ENCODE measurements at places on chromosomes 11 and 22.

GRCh38 chr11:13831696-13832095 lies 130.8 kb upstream of the SPON1 start:
- DNase-seq = no peak

DNA sequence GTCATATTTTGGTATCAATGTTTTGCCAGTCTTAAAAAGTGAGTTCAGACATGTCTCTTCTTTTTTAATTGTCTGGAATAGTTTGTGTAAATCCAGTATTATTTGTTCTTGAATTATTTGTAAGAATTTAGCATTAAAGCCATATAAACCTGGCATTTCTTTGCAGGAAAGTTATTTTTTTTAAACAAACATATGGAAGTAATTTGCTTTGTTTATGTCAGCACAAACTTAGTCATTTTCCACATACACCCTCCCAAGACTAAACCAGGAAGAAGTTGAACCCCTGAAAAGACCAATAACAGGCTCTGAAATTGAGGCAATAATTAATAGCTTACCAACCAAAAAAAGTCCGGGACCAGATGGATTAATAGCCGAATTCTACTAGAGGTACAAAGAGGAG lies 9.1 kb upstream of the CCDC81 start:
- DNase-seq = no peak

- no peak for DNase-seq
Observed at GRCh38 chr22:25365491-25366261, 146.2 kb downstream of the CRYBB2 start.

GRCh38 chr11:38019072-38019775 lies 1421.2 kb upstream of the RAG2 start:
- no peak for DNase-seq

DNA sequence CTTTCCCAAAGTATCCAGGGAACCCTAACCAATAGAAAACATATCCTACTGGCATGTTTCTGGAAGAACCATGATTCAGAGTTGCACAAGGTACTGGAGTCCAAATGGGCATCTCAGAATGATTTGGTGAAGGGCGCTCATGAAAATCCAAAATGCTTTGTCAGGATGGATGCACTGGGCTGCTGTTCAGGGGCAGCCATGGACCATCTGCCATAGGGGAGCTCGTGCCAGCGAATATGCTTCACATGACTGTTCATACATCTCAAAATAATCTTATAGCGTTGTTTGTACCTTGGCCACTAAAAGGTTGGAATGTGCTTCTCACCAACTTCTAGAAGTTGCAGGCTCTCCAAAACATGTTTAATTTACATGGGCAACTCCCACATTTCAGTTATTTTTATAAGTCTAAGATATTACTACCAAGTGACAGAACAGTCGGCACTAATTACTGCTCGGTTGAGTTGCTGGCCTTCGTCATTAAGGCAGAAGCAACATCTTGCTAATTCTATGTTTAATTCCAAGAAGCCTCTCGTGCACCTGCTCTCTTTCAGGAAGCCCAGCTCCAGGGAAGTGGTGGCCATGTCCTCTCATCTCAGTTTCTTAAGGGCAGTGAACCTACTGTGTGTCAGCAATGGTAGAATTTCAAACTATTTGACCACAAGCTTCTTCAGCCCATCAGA lies 1497.7 kb downstream of the TBC1D22A start:
- no peak for DNase-seq

GRCh38 chr11:657691-658126 lies 20.6 kb downstream of the DRD4 start:
- DNase-seq = no peak

- DNase-seq = no peak
Observed at GRCh38 chr11:127119356-127119755, 118.8 kb upstream of the KIRREL3 start.

DNA sequence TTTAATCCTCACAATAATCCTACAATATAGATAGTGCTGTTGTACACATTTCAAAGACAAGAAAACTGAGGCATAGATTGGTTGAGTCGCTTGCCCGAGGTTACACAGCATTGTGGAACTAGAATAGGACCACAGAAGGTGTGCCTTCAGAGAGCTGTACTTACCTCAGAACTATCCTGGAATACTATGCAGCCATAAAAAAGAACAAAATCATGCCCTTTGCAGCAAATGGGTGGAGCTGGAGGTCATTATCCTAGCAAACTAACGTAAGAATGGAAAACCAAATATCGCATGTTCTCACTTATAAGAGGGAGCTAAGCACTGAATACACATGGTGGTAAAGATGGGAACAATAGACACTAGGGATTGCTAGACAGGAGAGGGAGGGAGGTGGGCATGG lies 15.7 kb upstream of the NAV2 start:
- DNase-seq = no peak

DNA sequence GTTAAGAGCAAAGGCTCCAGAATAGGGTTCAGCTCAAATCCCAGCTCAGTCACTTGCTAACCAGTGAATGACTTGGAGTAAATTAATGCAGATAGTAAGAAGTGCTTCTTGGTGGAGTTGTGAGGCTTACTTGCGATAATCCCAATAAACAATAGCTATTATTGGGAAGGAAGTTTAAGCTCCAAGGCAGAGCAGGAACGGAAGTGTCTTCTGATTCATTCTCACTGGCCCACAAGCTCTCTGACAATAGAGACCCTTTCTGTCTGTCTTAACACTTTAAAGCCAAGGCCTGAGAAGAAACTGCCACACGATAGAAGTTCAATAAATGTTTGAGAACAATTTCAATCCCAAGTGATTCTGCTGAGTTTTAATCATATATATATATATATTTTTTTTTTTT lies 155.4 kb downstream of the DBX1 start:
- no peak for DNase-seq

DNA sequence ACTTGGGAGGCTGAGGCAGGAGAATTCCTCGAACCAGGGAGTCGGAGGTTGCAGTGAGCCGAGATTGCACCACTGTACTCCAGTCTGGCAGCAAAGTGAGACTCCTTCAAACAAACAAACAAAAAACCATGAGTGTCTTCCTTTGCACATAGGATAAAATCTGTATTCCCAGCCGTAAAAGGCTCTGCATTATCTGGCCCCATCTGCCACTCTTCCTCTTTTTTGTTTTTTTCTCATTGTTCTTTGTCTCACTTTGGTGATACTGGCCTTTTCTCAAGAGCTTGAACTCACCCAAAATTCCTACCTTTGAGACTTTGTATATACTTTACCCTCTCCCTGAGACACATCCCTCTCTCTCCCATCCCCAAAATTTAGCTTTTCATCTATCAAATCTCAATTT lies 17.6 kb downstream of the FDX1 start:
- DNase-seq = no peak

GRCh38 chr11:86508604-86509587 lies 134.2 kb downstream of the CCDC81 start:
- no peak for DNase-seq

- no peak for DNase-seq
Observed at GRCh38 chr11:32162906-32163305, 72.0 kb downstream of the RCN1 start.

DNA sequence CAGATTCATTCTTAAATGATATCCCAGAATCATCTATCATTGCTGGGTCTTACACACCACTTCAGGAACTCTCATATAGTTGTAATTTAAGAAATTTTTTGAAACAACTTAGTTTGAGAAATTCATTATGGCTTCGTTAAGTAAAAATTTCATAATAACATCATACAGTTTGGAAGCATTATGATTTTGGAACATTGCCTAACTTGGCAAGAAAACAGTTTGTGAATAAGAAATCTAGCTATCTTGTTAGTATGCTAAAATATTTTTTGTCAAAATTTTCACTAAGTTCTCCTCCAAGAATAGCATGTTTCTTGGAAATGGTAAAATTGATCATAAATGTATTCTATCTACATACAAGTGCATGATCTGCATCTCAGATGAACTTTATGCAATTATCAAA lies 217.7 kb downstream of the CNTN5 start:
- DNase-seq = no peak

GRCh38 chr11:61962213-61963015 lies 5.0 kb downstream of the FTH1 start:
- no peak for DNase-seq

- DNase-seq = no peak
Observed at GRCh38 chr22:20138417-20138738, 6.8 kb downstream of the ZDHHC8 start.

- no peak for DNase-seq
Observed at GRCh38 chr11:80778432-80778831, 1337.6 kb upstream of the TENM4 start.

DNA sequence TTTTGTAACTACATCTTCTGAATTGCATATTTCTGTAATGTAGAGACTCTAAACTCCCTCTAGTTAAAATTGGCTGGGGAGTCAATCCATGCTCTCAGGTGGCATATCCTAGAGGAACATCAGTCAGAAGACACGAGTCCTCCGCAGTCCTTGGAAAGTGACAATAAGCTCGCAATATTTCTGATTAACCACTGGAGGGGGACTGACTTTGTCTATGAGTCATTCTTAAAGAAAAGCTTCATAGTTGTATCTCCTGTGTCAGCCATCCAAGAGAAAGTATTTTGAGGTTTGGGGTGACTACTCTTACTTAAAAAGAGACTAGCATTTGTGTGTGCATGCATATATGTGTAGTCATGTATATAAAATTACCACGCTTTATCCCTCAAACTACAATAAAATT lies 60.2 kb downstream of the SLN start:
- no peak for DNase-seq

DNA sequence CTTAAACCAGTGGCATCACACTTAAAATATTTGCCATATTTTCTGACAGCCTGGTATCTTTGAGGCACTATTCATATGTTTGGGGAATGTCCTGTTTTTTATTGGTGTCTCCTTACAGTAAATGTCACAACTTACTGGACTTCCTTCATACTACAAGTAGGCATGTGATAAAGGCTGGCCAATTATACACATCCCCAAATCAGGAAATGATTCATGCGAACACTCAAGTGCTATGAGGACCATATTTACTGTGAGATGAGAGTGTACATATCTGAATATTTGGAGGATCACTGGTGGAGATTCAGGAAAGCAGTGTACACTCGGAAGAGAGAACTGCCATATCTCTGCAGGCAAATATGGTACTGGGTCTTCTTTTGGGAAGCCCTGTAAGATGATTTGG lies 913.8 kb upstream of the CHORDC1 start:
- no peak for DNase-seq

- DNase-seq = no peak
Observed at GRCh38 chr11:48031602-48032001, 51.2 kb downstream of the PTPRJ start.

- no peak for DNase-seq
Observed at GRCh38 chr22:43331069-43331451, 12.1 kb downstream of the SCUBE1 start.

- no peak for DNase-seq
Observed at GRCh38 chr22:42786606-42787356, 66.1 kb upstream of the A4GALT start.

- DNase-seq = no peak
Observed at GRCh38 chr11:61853698-61854169, 25.6 kb downstream of the FADS2 start.

GRCh38 chr11:2387266-2387987 lies 10.3 kb downstream of the CD81 start:
- no peak for DNase-seq

DNA sequence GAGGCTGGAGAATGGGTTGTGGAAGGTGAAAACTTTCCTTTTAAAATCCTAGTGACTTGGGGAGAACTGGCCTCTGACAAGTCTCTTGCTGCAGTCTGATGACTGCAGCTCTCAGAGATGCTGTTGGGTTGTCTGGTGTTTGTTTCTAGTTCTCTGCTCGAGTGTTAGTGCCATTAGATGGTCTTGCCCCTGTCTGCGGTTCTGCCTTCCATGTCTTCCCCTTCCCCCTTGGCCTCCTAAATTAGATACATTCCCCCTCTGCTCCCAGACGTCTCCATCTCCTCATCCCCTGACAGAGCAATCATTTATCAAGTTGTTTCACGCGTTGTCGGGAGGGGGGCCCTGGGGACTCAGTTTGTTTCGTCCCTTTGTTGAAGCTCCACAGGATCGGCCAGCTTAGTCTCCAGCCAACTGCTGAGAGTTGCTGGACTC lies 67.7 kb downstream of the CECR2 start:
- DNase-seq = no peak

DNA sequence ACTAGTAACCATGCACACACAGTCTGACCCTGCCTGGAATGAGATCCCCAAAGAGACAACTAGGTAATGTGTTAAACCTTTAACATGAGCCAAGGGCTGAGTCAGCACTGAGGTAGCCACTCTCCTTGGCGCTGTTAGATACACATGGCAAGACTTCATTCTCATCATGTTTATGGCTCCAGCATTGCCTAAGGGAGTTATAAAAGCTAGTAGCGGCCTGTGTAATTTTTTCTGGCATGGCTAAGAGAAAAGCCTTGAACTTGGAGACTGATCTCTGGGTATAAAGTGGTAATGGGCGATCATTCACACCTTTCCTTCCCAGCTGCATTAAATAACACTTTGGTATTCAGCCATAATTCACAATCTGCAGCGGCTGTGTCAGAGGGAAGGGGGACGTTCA lies 779.7 kb upstream of the LRRC4C start:
- DNase-seq = no peak

- no peak for DNase-seq
Observed at GRCh38 chr11:64249563-64250414, 1.5 kb upstream of the PLCB3 start.

GRCh38 chr22:34403667-34404066 lies 483.4 kb upstream of the LARGE1 start:
- no peak for DNase-seq

- no peak for DNase-seq
Observed at GRCh38 chr22:41571786-41572185, 11.0 kb downstream of the CSDC2 start.

- DNase-seq = no peak
Observed at GRCh38 chr22:44975427-44976262, 34.2 kb downstream of the PHF21B start.

- DNase-seq = no peak
Observed at GRCh38 chr22:44335903-44336803, 23.4 kb upstream of the SHISAL1 start.

DNA sequence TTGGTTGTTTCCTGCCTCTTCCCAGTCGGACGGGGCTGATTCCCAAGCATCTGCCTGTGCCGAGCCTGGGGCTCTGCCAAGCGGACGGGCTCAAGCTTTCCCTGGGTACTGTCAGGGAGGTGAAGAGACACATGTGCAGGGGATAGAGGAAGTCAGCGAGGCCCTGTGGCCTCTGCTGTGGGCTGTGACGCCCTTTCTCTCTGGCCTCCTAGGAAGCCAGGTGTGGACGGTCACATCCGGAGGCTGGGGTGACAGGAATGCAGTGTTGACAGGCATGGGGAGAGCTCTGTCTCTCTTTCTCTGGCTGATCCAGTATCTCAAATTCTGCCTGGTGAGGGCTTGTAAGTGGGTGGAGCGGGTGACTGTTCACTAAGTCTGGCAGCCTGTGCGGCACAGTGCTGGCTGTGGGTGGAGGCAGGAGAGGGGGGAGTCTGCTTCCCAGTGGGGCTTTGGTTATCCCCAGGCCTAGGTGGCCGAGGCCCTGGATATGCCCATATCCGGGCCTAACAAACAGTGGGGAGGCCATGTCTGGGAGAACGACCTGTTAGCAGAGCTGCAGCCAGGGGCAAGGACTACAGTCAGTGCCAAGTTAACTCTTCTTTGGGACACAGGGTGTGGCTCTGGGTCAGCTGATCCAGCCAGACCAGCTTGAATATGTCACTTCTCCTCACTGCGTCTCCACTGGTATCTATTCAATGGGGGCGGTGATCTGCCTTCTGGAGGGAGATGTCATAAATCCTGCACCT lies 1.9 kb downstream of the KCTD17 start:
- no peak for DNase-seq

Measured in stimulated activated CD8-positive, alpha-beta memory T cell treated with anti-CD3 and anti-CD28 coated beads, Interleukin-7, amount 100 ng/mL, for 1 hour (primary cell).